GM12878 (cell line): ENCODE measurements at places on chromosomes 6 and 20. TPM values are rescaled to one million over a fixed set of nuclear protein-coding genes. Genes with fewer than 3 reads are reported as not detected.

The PXDC1 gene
- polyA plus RNA-seq: 0.11 TPM in 1 of 2 replicates, not detected in the other

The ASIP gene
- polyA plus RNA-seq: not detected in 2 replicates

The MAS1 gene
- polyA plus RNA-seq: not detected in 2 replicates

The HDGFL1 gene
- 0.05 and 0.17 TPM in 2 replicates for polyA plus RNA-seq

The OVOL2 gene
- polyA plus RNA-seq: not detected in 2 replicates

The ITPR3 gene
- 5.3 and 8.9 TPM in 2 replicates for polyA plus RNA-seq

The LPA gene
- polyA plus RNA-seq: 0.31 and 0.74 TPM in 2 replicates

The SRXN1 gene
- polyA plus RNA-seq: 17.5 and 17.9 TPM in 2 replicates

The NDUFAF5 gene
- polyA plus RNA-seq: 31.5 and 33.1 TPM in 2 replicates

The SAMD5 gene
- not detected in 2 replicates for polyA plus RNA-seq

The PTK6 gene
- polyA plus RNA-seq: 0.10 TPM in 1 of 2 replicates, not detected in the other

The CRISP3 gene
- not detected in 2 replicates for polyA plus RNA-seq

The LIN28B gene
- polyA plus RNA-seq: 0.05 TPM in 1 of 2 replicates, not detected in the other

The RUNX2 gene
- 0.27 TPM in 1 of 2 replicates, not detected in the other for polyA plus RNA-seq

The SYCP2L gene
- 0.12 TPM in 1 of 2 replicates, not detected in the other for polyA plus RNA-seq

The TCF21 gene
- polyA plus RNA-seq: not detected in 2 replicates

The RSPH9 gene
- polyA plus RNA-seq: 0.53 and 0.63 TPM in 2 replicates

The CYP21A2 gene
- not detected in 2 replicates for polyA plus RNA-seq

The TCF15 gene
- not detected in 2 replicates for polyA plus RNA-seq

The ARHGAP18 gene
- 30.3 and 31.1 TPM in 2 replicates for polyA plus RNA-seq

The BMP5 gene
- polyA plus RNA-seq: not detected in 2 replicates
